Memory B cell (primary cell): ENCODE measurements at places on chromosomes 4 and X.
A peak's percentile ranks its signal among the peaks of the same experiment; 100 is the strongest.

DNA sequence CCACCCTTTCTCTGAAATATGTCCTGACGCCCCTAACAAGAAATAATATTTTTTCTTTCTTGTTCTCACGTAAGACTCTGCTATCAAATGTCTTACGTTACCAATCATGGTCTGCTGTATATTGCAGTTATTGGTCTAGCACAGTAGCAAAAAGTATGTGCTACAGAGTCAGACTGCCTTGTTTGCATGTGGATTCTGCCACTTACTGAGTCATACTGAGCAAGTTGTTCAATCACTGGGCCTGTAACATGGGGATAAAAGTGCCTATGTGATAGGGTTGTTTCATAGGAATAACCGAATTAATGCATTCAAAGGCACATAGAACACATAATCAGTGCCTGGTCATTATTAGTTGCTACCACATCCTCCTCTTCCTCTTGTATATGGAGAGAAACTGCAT is 14.1 kb downstream of the RPGR start:
- peaks cover 9% of the 10 kb centered on the region for H3K36me3 ChIP-seq
- peaks cover 2% of the 10 kb centered on the region for H3K4me1 ChIP-seq
- H3K27me3 ChIP-seq, result no peaks in the 10 kb centered on the region
- H3K27ac ChIP-seq, result no peak overlapping the region
- DNase-seq, result no peak

GRCh38 chr4:78599931-78600375 is 48.4 kb downstream of the ANXA3 start:
- no peak overlapping the region for H3K27ac ChIP-seq
- peaks cover 2% of the 10 kb centered on the region for H3K4me1 ChIP-seq
- no peak overlapping the region for H3K4me3 ChIP-seq
- no peak for DNase-seq

- no peak for DNase-seq
- no peaks in the 10 kb centered on the region for H3K4me1 ChIP-seq
- no peak overlapping the region for H3K27ac ChIP-seq
- H3K36me3 ChIP-seq, result no peaks in the 10 kb centered on the region
Observed at GRCh38 chrX:17732138-17732783, 5.0 kb upstream of the SCML1 start.

DNA sequence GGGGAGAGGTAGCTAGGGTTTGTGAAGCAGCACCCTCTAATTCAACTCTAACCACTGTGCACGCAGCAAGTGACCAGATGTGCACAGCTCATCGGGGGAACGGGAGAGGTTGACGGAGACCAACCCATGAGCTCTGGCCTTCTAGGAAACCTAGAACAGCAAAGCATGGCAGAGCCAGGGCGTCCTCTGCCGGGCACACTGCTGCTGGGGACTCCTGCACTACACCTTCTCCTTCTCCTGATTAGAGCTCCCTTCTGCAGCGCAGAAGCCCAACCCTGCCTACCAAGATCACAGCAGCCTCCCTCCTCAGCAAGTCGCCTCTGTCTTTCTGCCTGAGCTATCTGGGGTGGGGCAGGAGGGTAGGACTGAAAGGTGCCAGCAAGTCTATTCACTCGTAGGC is 252.3 kb upstream of the PSAPL1 start:
- no peak overlapping the region for H3K4me3 ChIP-seq
- no peak overlapping the region for H3K27ac ChIP-seq
- no peak for DNase-seq
- no peaks in the 10 kb centered on the region for H3K36me3 ChIP-seq
- no peaks in the 10 kb centered on the region for H3K4me1 ChIP-seq
- no peaks in the 10 kb centered on the region for H3K27me3 ChIP-seq

- H3K36me3 ChIP-seq, result no peaks in the 10 kb centered on the region
- no peak overlapping the region for H3K27ac ChIP-seq
- no peak for DNase-seq
- H3K4me3 ChIP-seq, result no peak overlapping the region
- no peaks in the 10 kb centered on the region for H3K4me1 ChIP-seq
Observed at GRCh38 chrX:124127496-124127895, 166.0 kb downstream of the STAG2 start.

DNA sequence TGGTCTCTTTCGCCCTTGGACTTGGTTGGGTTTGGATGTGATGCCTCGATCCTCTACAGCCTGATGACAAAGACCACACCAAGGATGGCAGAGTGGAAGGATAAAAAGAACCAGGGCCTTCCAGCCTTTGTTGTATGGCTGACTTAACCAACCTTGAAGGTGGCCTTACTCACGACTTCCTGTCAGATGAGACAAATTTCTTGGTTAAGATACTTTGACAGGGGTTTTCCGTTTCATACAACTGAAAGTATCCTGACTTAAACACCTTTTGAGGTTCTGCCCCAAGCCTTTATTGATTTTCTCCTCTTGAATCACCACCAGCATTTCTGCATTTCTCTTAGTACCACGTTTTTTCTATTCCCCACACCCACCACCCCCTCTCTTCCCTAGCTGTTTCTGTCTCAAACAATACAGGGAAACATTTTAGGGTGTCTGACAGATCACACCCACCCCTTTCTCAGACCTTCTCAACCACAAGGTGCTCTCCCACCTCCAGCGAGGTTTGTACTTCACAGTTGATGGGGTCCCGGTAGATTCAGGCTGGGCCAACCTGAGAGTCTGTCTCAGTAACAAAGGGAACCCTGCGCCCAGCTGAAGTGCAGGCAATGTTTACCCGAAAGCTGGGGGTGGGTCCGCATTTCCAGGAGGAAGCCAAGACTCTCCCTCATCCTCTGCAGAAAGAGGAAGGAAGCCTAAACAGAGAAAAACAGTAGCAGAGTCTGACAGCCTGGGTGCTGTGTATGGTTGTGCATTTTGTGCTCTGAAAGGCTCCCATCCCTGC is 5.0 kb upstream of the TSPAN5 start:
- peak overlapping the region; percentile 100 for H3K27ac ChIP-seq
- peak overlapping the region; percentile 83 for H3K4me3 ChIP-seq
- no peaks in the 10 kb centered on the region for H3K27me3 ChIP-seq
- H3K4me1 ChIP-seq, result peaks cover 35% of the 10 kb centered on the region
- DNase-seq, result peak; percentile 56
- no peaks in the 10 kb centered on the region for H3K36me3 ChIP-seq

DNA sequence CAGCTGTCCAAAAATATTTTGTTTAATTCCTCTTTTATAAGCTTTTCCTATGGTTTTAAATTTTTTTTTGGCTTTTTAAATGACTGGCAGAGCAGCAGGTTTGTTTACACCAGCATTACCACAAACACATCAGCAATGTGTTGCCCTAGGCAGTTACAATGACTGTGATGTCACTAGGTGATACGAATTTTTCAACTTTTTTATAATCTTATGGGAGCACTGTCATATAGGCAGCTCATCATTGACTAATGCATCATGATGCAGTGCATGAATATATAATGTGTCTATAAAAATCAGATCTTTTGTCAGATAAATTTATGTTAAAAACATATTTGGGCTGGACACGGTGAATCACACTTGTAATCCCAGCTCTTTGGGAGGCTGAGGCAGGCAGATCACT is 231.6 kb upstream of the SLIT2 start:
- no peak overlapping the region for H3K4me3 ChIP-seq
- H3K27me3 ChIP-seq, result no peaks in the 10 kb centered on the region
- no peaks in the 10 kb centered on the region for H3K36me3 ChIP-seq
- no peaks in the 10 kb centered on the region for H3K4me1 ChIP-seq

GRCh38 chrX:122445466-122445865 is 738.6 kb upstream of the GRIA3 start:
- no peaks in the 10 kb centered on the region for H3K36me3 ChIP-seq
- no peak overlapping the region for H3K27ac ChIP-seq
- no peaks in the 10 kb centered on the region for H3K27me3 ChIP-seq
- no peaks in the 10 kb centered on the region for H3K4me1 ChIP-seq
- no peak for DNase-seq
- H3K4me3 ChIP-seq, result no peak overlapping the region

DNA sequence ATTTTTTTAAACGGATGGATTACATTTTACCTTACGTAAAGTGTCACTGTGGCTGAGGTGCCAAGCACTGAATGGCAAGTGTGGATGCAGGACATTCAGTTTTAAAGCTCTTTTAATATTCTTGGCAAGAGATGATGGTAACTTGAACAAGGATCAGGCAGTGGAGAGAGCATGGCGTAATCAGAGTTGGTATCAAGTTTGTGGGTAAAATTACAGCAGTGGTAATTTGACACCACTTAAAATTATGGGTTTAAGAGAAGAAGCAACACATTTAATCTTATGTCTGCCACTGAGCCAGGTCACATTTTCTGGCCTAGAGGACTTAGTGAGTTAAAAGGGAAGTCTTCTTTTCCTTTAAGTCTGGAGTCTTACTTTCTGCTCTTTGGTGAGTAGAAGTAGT is 100.5 kb downstream of the NAA11 start:
- no peaks in the 10 kb centered on the region for H3K4me1 ChIP-seq
- DNase-seq, result no peak
- no peaks in the 10 kb centered on the region for H3K36me3 ChIP-seq
- no peaks in the 10 kb centered on the region for H3K27me3 ChIP-seq
- H3K27ac ChIP-seq, result no peak overlapping the region

DNA sequence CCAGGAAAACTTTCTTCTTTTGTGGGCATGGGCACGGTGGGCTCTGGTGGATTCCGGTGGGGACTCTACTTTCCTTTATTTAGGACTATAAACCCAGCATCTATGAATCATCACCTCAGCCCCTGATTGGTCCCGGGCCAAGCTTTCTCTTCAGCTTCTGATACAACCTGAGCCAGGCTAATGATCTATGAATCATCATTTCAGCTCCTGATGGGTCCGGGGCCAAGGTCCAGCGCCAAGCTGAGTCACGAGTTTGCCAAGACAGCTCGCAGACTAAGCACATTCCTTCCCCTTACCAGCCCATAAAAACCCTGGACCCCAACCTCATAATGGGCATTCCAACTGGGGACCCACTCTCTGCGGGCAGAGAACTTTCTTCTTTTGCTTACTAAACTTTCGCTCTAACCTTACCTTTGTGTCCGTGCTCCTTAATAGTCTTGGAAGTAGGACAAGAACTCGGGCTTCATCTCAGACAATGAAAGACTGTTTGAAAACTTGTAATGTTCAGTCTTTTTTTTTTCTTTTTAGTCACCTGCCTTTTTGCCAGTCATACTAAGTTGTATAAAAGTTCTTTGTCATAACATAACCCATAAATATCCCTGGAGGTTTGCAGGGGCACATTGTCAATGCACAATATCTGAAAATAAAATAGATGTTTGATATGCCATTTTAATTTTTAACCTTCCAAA is 904.9 kb upstream of the EPHA5 start:
- no peak overlapping the region for H3K4me3 ChIP-seq
- no peaks in the 10 kb centered on the region for H3K4me1 ChIP-seq
- DNase-seq, result no peak
- no peaks in the 10 kb centered on the region for H3K36me3 ChIP-seq
- no peaks in the 10 kb centered on the region for H3K27me3 ChIP-seq

DNA sequence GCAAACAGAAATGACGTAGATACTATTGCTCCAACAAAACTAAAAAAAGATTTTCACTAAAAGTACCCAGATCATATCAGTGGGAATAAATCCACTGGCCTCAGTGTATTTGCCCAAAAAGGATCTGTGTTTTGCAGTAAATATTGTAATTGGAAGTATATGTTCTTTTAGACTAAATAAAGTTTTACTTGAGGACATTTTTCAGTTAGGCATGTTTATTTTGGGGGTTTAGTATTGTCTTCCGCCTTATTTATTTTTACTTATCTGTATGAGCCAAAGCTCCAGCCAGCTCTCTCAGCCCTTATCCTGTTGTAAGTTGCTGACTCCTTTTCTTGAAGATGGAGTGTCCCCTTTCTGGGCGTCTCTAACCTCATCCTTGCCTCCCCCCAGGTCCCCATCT is 49.8 kb downstream of the PTTG2 start:
- H3K4me3 ChIP-seq, result no peak overlapping the region
- no peak for DNase-seq
- H3K36me3 ChIP-seq, result peaks cover 6% of the 10 kb centered on the region

- no peak overlapping the region for H3K4me3 ChIP-seq
- no peaks in the 10 kb centered on the region for H3K36me3 ChIP-seq
- H3K27me3 ChIP-seq, result no peaks in the 10 kb centered on the region
Observed at GRCh38 chrX:148804579-148805355, 304.4 kb downstream of the AFF2 start.

- H3K4me3 ChIP-seq, result no peak overlapping the region
- H3K27me3 ChIP-seq, result peaks cover 6% of the 10 kb centered on the region
- no peak overlapping the region for H3K27ac ChIP-seq
- no peaks in the 10 kb centered on the region for H3K36me3 ChIP-seq
- DNase-seq, result no peak
Observed at GRCh38 chrX:150227873-150228410, 135.2 kb upstream of the MAMLD1 start.

GRCh38 chr4:22045051-22045630 is 96.6 kb upstream of the KCNIP4 start:
- no peak for DNase-seq
- H3K27me3 ChIP-seq, result no peaks in the 10 kb centered on the region
- H3K27ac ChIP-seq, result no peak overlapping the region
- no peaks in the 10 kb centered on the region for H3K4me1 ChIP-seq
- H3K36me3 ChIP-seq, result no peaks in the 10 kb centered on the region
- H3K4me3 ChIP-seq, result no peak overlapping the region

GRCh38 chr4:185424905-185425646 is 688 bp downstream of the UFSP2 start:
- peaks cover 8% of the 10 kb centered on the region for H3K36me3 ChIP-seq
- DNase-seq, result peak; percentile 20
- H3K27me3 ChIP-seq, result peaks cover 3% of the 10 kb centered on the region

- H3K27ac ChIP-seq, result no peak overlapping the region
- no peaks in the 10 kb centered on the region for H3K36me3 ChIP-seq
- H3K27me3 ChIP-seq, result peaks cover 4% of the 10 kb centered on the region
- H3K4me3 ChIP-seq, result no peak overlapping the region
- peaks cover 3% of the 10 kb centered on the region for H3K4me1 ChIP-seq
Observed at GRCh38 chr4:25624616-25625015, 31.0 kb upstream of the SLC34A2 start.

- H3K27ac ChIP-seq, result no peak overlapping the region
- no peaks in the 10 kb centered on the region for H3K36me3 ChIP-seq
- no peak overlapping the region for H3K4me3 ChIP-seq
- no peak for DNase-seq
- H3K4me1 ChIP-seq, result no peaks in the 10 kb centered on the region
- H3K27me3 ChIP-seq, result peaks cover 5% of the 10 kb centered on the region
Observed at GRCh38 chr4:100823066-100823992, 305.5 kb upstream of the EMCN start.

DNA sequence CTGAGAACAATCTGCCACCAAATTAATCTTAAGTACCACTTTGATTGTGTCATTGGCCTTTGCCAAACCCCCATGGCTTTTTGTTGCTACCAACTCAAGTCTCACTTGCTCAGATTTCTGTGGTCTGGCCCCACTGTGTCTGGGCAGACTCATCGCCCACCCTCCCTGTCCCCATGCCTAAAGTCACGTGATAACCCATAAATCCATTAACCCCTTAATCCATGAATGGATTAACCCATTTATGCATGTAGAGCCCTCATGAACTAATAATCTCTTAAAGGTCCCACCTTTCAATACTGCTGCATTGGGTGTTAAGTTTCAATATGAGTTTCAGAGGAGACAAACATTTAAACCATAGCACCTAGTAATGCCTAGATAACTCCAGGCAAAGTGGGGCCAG is 78.5 kb upstream of the BLTP1 start:
- H3K27ac ChIP-seq, result no peak overlapping the region
- DNase-seq, result no peak
- no peaks in the 10 kb centered on the region for H3K36me3 ChIP-seq
- H3K27me3 ChIP-seq, result peaks cover 11% of the 10 kb centered on the region

- H3K36me3 ChIP-seq, result no peaks in the 10 kb centered on the region
- no peaks in the 10 kb centered on the region for H3K4me1 ChIP-seq
- no peak overlapping the region for H3K27ac ChIP-seq
- no peaks in the 10 kb centered on the region for H3K27me3 ChIP-seq
- no peak overlapping the region for H3K4me3 ChIP-seq
- no peak for DNase-seq
Observed at GRCh38 chrX:121733514-121733913, 686.1 kb downstream of the GLUD2 start.
